ENCODE measurements at places on chromosomes 4 and X.

DNA sequence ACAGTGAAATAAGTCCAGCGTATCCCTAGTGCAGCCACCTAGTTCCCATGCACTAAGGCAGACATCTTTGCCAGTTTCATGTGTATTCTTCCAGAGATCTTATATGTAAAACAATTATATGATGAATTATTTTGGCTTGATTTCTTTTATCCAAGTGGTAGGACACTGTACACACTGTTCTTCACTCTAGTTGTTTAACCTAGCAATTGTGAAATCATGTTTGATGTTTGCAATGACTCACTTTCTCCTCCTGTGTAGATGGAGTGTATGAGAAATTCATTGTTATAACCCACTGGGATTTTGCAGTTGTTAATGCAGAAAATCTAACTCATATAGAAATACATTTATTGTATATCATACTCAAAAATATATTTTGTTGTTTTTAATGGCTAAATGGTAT, 17.5 kb upstream of the TBC1D1 start:
- no peak for DNase-seq

DNA sequence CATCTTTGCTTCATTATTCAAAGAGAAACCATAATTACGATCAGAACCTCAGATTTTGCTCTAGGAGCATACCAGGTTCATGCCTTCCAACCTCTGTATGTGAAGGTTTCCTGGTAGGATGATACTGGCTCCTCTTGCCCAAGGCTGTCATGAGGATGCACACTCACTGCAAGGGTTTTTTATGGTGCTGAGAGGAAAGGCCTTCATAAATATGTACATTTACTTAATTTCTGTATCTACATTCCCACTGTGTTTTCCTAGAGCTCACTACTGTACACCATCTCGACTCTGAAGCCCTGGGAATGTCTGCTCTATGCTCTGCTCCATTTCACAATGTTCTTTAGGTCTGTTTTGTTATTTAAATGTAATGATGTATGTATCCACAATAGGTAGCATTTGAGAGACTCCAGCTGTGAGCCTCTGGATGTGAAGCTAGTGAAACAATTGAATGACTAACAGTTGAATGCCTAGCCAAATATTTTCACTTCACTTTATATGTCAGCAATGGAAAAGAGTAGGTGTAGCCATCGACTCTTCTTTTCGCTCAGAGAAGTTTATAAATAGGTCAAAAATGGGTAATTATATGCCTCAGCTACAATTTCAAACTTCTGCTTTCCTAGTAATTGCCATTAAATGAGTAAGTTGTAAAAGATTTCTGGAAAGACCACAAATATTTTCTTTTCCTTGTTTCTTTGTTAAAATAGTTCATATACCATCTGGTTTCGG, 228.0 kb downstream of the PALLD start:
- DNase-seq: no peak

GRCh38 chr4:17448689-17449088, 63.2 kb downstream of the QDPR start:
- DNase-seq: no peak

GRCh38 chr4:26298198-26298947, 22.4 kb upstream of the RBPJ start:
- no peak for DNase-seq

DNA sequence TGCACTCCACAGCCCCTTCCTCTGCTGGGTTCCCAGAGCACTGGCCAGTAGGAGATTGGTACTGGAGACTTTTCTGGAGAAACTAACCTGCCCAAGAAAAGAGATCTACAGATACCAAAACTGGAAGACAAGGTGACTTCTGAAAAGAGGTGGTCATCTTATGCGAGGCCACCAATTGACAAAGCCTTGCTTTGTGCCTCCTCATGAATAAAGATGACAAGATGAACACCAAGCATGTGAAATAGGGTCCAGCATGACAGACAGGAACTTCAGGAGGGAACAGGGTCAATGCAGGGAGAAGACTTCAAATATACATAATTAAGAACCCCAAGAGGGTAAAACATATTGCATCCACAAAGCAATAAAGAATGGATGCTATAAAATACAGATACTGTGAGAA, 137.9 kb downstream of the APBB2 start:
- DNase-seq: no peak

DNA sequence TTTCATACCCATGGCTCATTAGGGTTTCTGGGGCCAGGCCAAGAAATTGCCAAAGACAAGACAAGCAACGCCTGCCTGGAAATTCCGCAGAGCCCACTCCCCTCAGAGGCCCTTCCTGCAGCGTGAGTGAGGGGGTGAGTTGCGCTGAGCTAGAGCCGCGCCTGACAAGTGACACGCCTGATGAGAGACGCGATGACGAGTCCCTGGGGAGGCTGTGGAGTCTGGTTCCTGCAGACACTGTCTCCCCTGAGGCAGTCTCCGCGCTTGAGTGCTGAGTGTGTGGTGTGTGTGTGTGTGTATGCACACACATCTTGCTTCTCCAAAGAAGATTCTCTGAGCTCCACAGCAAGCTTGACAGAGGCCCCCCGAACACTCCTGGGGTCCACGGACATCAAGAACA, 269.8 kb downstream of the BCOR start:
- no peak for DNase-seq

DNA sequence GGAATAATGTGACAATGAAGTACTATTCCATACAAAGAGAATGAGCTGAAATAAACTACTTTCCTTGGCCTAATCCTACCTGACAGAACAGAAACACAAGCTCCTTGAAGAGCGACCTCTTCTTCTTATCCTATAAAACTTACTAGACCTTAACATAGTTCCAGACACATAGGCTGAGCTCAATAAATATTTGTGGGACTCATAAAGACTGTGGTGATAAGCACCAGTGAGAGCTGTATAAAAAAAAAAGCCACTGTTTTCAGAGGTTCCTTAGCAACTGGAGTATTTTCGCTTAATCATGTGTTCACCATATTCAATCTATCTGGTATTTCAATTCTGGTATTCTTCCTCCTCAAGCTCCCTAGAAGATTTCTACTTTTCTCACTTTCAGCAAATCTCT, 1129.6 kb downstream of the STPG2 start:
- no peak for DNase-seq

- no peak for DNase-seq
Measured at GRCh38 chrX:124383354-124383753, 37.0 kb downstream of the SH2D1A start.

DNA sequence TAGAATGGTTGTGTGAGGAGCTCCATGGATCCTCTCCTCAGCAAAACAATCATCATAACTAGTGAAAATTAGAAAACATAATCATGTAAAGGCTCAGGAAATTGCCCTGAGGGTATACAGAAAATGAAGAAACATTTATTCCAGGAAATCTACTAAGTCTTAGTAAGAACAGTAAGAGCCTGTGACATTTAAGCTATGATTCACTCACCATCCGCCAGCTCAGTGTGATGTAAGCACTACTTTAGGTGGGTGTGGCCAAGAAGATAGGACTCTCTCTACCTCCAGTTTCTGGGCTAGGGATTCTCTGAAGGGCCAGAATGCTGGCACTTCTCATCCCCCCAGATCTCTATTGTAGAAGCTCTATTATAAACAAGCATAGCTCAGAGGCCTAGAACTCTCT, 147.5 kb downstream of the DLG3 start:
- DNase-seq: no peak

DNA sequence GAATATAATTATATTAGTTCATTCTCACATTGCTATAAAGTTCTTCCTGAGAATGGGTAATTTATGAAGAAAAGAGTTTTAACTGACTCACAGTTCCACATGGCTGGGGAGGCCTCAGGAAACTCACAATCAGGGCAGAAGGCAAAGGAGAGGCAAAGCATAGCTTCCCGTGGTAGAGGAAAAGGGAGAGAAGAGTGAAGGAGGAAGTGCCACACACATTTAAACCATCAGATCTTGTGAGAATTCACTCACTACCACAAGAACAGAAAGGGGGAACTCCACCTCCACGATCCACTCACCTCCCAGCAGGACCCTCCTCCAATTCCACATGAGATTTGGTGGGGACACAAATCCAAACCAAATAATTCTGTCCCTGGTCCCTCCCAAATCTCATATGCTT, 773.4 kb upstream of the INTU start:
- no peak for DNase-seq

DNA sequence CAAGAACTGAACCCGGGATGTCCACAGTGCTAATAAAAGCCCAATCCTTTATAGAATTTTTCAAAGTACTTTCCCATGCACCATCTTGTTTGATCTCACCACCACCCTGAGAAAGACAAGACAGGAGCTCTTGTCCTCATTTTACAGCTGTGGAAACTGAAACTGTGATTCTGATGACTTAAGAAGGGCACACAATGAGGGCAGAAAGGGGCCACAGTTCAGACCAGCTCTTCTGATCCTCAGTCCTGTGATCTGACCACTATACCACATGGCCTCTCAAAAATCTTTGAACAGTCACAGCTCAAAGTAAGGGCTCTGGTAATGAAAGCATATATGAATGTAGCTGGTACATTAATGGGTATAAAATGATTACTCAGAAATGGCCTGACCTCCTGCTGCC, 127.3 kb upstream of the CPEB2 start:
- no peak for DNase-seq

DNA sequence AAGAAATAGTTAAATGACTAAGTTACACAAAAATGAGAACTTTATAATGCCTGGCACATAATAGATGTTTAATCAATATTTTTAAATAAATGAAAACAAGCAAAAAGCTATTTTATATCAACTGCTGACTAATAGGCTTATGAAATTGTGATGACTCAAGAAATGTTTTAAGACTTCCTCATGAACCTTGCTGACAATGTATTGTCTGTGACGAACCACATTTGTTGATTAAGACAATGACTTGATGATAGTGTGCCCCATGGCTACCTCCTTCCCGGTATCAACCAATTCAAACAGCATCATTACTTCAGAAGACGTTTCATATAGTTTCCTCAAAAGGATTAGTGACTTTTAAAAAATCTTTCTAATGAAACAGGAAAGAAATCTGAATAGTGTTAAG, 7.9 kb downstream of the CXCL6 start:
- DNase-seq: no peak

- DNase-seq: no peak
Measured at GRCh38 chr4:14018191-14018853, 390.8 kb upstream of the BOD1L1 start.

DNA sequence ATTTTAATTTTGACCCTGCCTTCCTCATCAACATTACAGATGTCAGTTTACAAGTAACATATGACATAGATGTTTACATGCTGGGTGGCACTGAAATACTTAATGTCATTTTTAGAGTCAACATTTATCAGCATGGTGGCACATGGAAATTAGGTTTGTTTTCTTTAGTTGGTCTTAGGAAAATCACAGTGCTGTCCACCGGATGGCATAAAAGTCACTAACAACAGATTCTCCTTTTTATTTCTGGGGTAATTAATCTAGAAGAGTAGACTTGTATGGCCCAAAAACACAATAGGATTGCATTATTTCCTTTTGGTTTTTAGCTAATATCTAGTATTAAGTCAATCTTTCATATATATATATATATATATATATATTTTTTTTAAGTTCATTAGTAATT, 88.6 kb upstream of the HHIP start:
- no peak for DNase-seq

- DNase-seq: no peak
Measured at GRCh38 chr4:15586066-15586465, 69.1 kb downstream of the FBXL5 start.

DNA sequence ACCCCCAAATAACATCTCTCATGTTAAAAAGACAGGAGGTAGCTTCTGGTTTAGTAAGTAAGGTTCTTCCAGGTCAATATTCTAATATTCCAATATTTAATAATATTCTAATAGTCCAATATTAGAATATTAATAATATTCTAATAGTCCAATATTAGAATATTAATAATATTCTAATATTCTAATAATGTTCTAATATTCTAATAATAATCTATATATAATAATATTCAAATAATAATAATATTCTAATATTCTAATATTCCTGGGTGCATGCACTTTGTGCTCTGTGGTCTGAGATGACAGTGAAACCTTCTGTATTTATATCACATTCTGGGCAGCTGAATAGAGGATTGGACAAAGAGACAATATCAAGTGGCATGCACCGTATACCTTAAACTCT, 96.1 kb downstream of the PCDH10 start:
- DNase-seq: no peak

DNA sequence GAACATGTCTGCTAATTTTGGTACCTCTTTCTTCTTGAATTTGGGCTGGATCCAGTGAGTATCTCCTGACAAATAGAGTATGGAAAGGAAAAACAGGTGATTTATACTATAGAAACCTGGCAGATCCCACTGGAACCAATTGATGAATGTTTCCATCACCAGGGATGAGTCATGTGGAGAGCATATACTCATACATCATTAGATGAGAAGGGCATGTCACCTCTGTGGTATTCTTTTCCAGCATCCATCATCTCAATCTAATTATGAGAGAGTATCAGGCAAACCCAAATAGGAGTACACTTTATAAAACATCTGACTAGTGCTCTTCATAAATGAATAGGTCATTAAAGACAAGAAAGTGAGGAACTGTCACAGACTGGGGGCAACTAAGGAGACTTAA, 90.7 kb downstream of the CLDN22 start:
- DNase-seq: no peak

- DNase-seq: no peak
Measured at GRCh38 chrX:41963348-41963747, 40.0 kb upstream of the CASK start.

GRCh38 chrX:124194901-124195300, 137.6 kb upstream of the TEX13D start:
- no peak for DNase-seq

DNA sequence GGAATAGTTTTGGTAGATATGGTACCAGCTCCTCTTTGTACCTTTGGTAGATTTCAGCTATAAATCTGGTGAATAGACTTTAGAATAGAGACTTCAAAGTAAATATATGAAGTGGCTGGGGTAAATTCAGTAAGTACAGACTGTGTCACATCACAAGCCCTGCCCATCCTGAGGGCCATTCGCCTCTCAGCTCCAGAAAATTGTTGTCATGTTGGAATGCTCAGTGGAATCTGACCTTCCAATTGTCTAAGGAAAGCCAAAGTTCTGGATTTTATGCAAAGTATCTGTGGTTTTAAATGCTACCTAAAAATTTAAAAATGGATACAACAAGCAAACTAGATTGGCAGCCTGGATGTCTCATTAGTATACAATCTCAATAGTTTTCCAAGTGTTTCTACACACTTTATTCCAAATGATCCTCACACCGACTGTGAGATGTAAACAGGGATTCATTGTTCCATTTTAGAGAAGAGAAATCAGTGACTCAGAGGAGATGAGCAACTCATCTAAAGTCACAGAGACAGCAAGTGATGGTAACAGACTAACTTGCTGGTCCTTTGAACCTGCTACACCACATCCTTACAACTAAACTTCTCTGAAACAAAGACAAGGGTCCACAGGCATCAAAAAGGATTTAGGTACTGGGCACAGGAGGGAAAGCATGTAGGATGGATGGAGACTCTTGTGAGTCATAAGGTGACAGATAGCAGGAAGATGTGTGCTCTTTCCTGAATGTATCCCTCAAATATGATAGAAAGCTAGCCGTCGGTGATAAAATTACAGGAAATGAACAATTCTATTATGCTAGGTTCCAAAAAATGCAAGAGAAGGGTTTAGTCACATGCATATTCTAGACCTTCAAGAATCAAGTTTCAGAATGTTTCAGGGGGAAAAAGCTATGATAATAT, 127.3 kb downstream of the ATP10D start:
- DNase-seq: no peak

All from SK-N-SH (cell line).